ENCODE measurements at places on chromosomes 5 and 9. TPM values are rescaled to one million over a fixed set of nuclear protein-coding genes. Genes with fewer than 3 reads are reported as not detected.

ELAVL2 gene
- 16.8 TPM for total RNA-seq

QRFP gene
- not detected for total RNA-seq

BARHL1 gene
- not detected for total RNA-seq

DNA sequence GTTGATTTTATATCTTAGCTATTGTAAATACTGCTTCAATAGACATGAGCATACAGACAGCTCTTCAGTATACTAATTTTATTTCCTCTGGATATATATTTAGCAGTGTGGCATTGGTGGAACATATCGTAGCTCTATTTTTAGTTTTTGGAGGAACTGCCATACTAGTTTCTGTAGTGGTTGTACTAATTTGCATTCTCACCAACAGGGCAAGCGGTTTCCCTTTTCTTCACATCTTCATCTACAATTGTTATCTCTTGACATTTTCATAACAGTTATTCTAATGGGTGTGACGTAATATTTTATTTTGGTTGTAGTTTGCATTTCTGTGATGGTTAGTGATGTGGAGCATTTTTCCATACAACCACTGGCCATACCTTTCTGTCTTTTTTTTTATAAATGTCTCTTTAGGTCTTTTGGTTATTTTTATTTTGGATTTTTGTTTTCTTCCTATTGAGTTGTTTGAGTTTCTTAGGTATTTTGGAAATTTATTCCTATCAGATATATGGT is 32.5 kb downstream of the TAF11L14 start:
- H3K27ac ChIP-seq: no peak overlapping the region
- peaks cover 6% of the 10 kb centered on the region for H3K36me3 ChIP-seq
- DNase-seq: no peak
- peaks cover 2% of the 10 kb centered on the region for H3K4me1 ChIP-seq
- H3K27me3 ChIP-seq: no peaks in the 10 kb centered on the region

GRCh38 chr5:13985731-13986418 is 41.4 kb upstream of the DNAH5 start:
- H3K27me3 ChIP-seq: no peaks in the 10 kb centered on the region
- no peak overlapping the region for H3K4me3 ChIP-seq
- no peak for DNase-seq
- H3K27ac ChIP-seq: no peak overlapping the region
- no peaks in the 10 kb centered on the region for H3K4me1 ChIP-seq
